ENCODE measurements at places on chromosomes 3 and 15. TPM values are rescaled to one million over a fixed set of nuclear protein-coding genes. Genes with fewer than 3 reads are reported as not detected.

FAM3D gene
- 0.82 TPM for polyA plus RNA-seq

PRR20G gene
- polyA plus RNA-seq: not detected

NRROS gene
- 2.4 TPM for polyA plus RNA-seq

PCCB gene
- 60.4 TPM for polyA plus RNA-seq

GOLGA8S gene
- polyA plus RNA-seq: 1.4 TPM

SLC27A2 gene
- polyA plus RNA-seq: 43.2 TPM

SH2D7 gene
- polyA plus RNA-seq: 0.64 TPM

TMC3 gene
- polyA plus RNA-seq: 0.08 TPM

CFAP161 gene
- polyA plus RNA-seq: 0.52 TPM

LRRC57 gene
- polyA plus RNA-seq: 23.1 TPM

CCDC39 gene
- polyA plus RNA-seq: 3.4 TPM

MON1A gene
- polyA plus RNA-seq: 9.7 TPM

NEIL1 gene
- 39.0 TPM for polyA plus RNA-seq

GUCA1C gene
- polyA plus RNA-seq: 0.27 TPM

CHRNA7 gene
- polyA plus RNA-seq: 31.3 TPM

SEMA4B gene
- 35.6 TPM for polyA plus RNA-seq

SAMD7 gene
- polyA plus RNA-seq: not detected

NAALADL2 gene
- 20.7 TPM for polyA plus RNA-seq

FMN1 gene
- polyA plus RNA-seq: 15.9 TPM

KLHL40 gene
- not detected for polyA plus RNA-seq

ZNF660 gene
- polyA plus RNA-seq: 19.2 TPM

LSG1 gene
- 46.2 TPM for polyA plus RNA-seq

SUCNR1 gene
- polyA plus RNA-seq: 9.4 TPM

PYGO1 gene
- polyA plus RNA-seq: 16.8 TPM

MYLK gene
- 148 TPM for polyA plus RNA-seq

Data from left renal cortex interstitium (tissue), 4 donors.